ENCODE measurements at places on chromosomes 7 and 10.

- DNase-seq, result no peak
Measured at GRCh38 chr10:11796474-11796873, 26.7 kb upstream of the PROSER2 start.

DNA sequence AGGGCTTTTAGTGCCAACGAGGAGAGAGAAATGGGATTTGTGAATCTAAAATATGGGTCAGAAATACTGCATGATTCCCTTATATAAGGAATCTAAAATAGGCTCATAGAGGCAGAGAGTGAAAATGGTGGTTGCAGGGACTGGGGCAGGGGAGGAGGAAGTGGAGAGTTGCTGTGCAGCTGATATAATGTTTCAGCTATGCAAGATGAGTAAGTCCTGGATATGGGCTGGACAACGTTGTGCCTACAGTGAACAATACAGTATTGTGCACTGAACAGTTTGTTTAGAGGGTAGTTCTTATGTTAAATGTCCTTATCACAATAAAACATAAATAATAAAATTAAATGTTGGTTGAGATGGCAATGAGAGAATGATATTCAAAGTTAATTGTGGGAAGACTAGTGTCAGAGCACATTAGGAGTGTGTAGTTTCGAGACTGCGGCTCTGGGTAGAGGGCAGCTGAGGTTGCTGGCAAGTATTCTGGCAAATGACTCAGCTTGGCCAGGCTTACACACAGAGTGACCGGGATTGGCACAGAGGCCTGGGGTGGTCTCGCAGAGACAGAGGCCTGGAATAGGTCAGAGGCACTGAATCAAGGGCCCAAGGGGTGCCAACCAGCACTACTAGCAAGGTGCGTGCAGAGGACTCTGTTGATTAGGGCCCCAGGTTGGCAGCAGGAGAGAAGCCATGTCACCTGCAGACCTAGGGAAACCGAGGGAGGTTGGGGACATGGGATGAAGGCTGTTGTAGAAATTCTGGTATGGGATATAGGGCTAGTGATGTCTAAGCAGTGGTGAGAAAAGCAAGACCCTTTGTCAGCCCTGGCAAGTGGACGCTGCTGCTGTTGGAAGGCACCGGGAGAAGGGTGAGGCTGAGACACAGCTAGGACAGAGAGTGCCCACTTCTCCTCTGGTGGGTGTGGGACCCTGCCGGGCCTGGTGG is 2.8 kb upstream of the DEPP1 start:
- DNase-seq, result peak; percentile 85

DNA sequence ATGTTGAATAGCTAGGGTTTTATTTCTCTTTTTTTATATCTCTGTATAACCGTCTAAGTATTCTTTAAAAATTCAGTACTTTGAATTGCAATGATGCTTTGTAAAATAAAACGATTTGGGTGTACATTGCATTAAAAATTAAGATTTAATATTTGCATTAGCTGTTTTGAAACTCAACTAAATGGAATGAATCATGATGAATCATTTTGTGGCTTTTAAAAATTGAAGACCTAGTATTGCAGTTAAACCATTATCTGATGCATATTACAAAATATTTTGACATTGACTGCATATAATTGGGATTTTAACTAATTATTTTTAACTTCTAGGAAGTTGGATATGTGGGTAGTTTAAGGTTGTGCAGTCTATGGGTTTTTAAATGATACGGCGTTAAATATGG is 314.0 kb downstream of the CDK14 start:
- peak; percentile 32 for DNase-seq

- no peak for DNase-seq
Measured at GRCh38 chr10:24310104-24310503, 101.2 kb downstream of the KIAA1217 start.

DNA sequence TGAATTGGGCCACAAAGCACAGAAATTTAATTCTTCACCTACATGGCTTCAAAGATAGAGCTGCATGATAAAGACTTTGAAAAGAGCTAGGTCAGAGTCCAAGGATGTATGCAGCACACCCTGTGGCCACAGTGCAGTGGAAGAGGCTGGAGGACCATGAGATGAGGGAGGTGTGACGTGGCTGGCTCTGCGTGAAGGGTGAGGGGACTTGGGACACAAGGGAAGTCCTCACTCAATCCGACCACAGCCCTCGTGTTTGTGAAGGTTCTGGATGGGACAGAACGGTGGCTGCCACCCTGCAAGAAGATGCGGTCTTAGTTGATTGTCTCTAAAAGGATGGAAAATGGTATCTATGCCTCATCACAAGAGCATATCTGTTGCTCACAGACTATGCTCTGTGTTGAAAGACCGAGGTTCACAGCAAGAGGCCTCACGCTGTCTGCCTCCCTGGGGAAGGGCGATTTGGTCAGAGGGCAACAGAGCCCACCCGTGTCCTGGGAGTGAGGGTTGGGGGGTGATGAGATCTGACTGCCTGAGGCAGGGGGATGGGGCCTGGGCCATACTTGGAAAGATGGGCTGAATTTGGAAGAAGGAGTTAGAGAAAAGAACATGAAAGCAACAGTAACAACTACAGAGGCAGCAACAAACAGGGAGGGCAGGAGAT is 174.4 kb upstream of the SHH start:
- DNase-seq, result no peak

- DNase-seq, result no peak
Measured at GRCh38 chr7:90792301-90792700, 196.2 kb downstream of the CDK14 start.

DNA sequence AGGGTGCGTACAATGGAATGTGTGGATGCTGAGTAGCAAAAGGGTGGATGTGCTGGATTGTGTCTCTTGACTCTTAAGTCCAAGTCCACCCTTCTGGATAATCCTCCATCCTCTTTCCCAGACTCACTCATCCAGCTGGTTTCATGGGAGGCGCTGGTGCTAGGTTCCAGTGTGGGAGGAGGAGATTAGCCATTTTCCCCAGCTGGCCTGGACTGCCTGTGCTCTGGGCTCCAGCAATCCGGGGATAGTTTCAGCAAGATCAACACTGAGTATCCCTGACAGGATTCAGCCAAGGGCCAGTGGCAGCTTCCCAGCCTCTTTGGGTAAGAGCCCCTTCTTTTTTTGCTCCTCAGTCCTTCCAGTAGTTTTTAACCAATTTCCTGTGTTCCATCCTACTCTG is 21.6 kb upstream of the TRIL start:
- DNase-seq, result no peak

DNA sequence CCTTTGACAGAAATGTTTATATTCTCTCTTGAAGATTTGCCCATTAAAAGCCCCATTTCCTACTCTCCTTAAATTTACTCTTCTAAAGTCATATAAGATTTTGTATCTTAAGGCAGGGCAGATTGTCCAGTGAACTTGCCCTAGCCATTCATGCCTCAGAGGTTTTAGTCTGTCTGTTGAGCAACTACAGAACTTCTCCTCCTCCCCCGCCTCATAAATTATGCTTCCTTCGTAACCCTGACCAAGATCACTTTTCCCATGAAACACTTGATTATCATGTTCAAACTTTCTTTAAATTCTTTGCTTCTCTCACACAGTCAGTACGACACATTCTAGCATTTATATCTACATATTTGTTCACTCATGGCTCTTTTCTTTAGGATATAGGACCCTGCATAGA is 621.3 kb downstream of the ANKRD7 start:
- no peak for DNase-seq

- no peak for DNase-seq
Measured at GRCh38 chr7:2198206-2198605, 34.5 kb downstream of the MAD1L1 start.

DNA sequence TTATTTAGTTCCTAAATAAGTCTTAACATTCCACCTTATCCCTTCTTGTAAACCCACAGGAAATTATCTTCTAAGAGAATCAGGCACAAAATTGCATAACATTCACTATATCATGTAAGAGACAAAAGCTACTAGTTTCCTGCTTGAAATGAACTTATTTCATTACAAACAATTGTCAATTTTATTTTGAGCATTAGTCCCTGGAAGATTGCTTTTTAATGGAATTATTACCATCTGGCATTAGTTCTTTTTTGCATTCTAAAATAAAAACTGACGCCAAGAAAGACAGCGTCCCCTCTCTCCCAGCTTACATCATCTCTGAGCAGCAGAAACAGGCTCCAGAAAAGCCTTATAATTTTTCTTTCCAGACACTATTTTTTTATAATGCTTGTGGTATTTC is 121.8 kb downstream of the NOC3L start:
- DNase-seq, result no peak

GRCh38 chr10:77350134-77350533 is 287.5 kb downstream of the KCNMA1 start:
- DNase-seq, result no peak

DNA sequence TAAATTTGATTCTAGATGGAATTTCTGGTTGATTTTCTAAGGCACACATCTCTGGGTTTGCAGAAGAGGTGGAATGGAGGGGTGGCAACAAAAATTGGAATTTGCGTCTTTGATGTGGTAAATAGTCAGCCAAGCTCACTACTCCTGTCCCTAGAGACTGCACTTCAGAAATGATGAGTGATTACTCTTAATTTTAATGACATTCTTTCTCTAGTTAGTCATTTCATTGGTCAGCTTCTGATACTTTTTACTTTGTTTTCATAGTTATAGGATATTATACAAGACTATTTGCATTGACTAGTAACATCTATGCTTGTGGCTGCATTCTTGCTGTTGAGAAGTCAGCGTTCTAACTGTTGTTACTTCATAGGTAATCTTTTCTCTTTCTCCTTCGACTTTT is 658.3 kb downstream of the SUGCT start:
- peak; percentile 88 for DNase-seq

DNA sequence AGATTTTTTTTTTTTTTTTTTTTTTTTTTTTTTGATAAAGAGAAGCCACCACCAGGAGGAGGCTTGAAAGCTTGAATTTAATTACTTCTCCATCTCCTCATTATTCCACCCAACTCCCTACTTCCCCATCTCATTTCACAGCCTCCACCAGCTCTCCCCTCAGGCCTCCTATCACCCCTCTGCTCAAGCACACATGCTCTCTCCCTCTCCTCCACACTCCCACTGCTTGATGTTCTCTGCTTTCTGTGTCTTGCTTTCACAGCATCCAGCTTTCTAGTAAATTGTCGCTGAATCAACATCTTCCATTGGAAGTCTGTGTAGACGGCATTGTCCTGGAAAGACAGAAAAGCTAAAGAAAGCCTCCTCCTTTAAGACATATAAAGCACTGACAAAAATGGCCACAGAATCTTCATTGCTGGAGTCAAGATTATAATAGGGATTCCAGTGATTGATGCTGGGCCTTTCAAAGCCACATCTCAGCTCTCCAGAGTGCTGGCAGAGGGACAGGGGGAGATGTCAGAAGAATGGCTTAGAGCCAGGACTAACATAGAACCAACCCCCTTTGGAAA is 58.3 kb downstream of the DOCK4 start:
- DNase-seq, result no peak

DNA sequence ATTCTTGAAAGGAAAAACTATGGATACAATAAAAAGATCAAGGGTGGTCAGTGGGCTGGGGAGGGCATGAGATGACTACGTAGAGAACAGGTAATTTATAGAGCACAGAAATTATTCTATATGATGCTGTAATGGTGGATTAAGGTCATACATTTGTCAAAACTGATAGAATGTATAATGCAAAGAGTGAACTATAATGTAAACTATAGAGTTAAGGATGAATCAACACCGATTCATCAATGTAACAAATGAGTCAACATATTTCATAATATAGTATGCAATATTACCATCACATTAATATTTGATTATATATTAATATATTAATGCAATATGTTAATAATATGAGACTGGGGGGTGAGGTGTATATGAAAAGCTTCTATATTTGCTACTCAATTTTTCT is 555.6 kb upstream of the POT1 start:
- DNase-seq, result no peak

DNA sequence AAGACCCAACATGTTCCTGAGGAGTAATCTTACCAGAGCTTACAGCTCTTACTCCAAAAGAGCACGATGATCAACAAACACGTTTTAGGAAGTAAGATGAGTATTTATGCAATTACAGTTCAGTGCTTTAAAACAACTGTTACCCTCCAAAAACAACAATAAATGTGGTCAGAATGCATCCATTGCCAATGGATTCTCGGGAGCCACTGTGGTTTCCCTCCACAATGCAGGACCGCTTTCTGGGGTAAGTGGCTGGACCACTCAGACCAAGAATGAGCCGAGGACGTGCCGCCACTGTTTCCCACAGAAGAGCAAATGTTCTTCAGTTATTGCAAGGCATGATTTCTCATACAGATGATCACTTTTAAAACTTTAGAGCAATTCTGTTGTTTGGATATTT is 232.3 kb upstream of the MKLN1 start:
- no peak for DNase-seq

GRCh38 chr10:121378251-121378801 is 219.9 kb downstream of the FGFR2 start:
- DNase-seq, result no peak

DNA sequence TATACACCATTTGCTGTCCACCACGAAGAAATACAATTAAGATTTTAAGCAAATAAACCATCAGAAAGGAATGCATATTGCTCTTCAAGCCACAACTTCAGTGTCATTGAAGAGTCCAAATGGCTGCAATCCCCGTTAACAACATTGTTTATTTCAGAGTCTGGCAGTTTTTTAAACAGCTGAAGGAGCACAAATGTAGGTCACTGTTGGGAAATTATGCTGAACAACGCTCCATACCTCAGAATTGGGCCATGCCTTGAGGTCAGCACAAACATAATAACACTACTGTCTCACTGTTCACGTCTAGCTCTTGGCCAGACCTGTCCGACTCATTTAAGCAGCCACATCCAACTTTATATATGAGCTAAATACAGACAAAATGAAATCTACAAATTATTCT is 453.9 kb upstream of the GHITM start:
- no peak for DNase-seq

- DNase-seq, result no peak
Measured at GRCh38 chr10:60704471-60704870, 73.8 kb upstream of the CDK1 start.

GRCh38 chr10:22693860-22694259 is 20.5 kb downstream of the PIP4K2A start:
- DNase-seq, result no peak

DNA sequence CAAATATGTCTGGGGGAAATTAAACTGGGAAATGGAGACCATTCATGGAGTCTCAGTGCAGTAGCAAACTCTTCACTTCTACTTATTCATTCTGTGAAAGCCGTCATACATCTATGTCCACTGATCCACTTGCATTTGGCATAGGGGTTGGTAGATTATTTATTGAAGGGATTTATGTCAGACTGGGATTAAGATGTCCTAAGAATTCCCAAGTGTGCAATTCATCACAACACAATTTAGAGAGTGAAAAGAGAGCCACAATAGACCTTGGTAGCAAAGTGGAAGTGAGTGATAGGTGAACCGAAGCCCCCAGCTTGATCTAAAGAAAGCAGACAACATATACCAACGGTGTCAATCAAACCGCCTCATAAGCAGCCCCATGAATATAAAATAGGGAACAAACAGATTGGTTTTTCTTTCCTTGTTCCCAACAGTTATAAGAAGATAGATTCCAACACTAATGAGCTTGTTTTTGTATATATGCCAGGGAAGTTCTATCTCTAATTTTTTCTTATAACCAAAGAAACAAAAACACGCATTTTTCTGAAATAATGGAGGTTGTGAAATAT is 234.3 kb downstream of the CACNA2D1 start:
- no peak for DNase-seq
